SJSA1 (cell line): ENCODE measurements at places on chromosomes 7 and 10.

DNA sequence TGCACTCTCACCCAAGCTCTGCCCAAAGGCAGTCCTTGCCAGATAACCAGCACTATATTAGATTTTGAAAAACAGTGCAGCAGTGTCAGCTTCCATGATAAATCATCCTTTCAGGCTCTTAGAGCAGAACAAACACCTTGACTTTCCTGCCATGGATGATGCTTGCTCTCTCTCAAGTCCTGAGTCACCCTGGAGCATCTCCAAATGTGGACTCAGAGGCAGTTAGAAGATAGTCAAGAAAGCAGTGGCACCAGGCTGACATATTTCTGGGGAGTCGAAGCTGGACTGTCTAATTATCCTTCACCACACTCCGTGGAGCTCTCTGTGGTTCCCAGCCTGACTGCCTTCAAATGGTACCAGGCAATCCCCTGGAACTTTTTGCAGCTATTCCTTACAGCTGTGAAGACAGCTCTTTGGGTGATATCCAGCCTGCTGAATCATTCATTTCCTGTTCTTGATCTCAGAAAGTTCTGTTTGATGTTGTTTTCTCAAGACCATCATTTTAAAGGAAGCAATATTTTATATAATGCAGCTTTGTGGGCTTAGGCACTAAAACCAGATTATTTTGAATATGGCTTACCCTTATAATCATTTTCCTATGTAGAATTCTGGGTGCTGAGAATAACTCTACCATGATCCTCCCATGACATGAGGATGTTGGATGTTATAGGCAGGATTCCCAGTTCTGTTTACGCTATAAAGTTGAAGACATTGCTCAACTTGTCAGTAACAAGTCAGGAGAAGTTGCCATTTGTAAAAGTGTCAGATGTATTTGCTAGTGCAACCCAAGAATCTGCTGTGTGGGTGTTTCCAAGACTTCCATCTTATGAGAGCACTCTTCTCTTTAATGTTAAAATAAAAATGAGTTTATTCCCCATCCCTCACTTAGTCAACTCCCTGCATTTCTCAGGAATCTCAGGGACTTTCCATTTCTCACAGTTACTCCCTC, 233.8 kb downstream of the C7orf25 start:
- no peaks in the 10 kb centered on the region for H3K27me3 ChIP-seq
- no peak for DNase-seq
- H3K4me3 ChIP-seq: no peak overlapping the region
- no peaks in the 10 kb centered on the region for H3K36me3 ChIP-seq

- no peaks in the 10 kb centered on the region for H3K4me1 ChIP-seq
- DNase-seq: no peak
- H3K4me3 ChIP-seq: no peak overlapping the region
- no peaks in the 10 kb centered on the region for H3K36me3 ChIP-seq
- no peak overlapping the region for H3K27ac ChIP-seq
Observed at GRCh38 chr10:36808625-36809362, 316.6 kb upstream of the ANKRD30A start.

DNA sequence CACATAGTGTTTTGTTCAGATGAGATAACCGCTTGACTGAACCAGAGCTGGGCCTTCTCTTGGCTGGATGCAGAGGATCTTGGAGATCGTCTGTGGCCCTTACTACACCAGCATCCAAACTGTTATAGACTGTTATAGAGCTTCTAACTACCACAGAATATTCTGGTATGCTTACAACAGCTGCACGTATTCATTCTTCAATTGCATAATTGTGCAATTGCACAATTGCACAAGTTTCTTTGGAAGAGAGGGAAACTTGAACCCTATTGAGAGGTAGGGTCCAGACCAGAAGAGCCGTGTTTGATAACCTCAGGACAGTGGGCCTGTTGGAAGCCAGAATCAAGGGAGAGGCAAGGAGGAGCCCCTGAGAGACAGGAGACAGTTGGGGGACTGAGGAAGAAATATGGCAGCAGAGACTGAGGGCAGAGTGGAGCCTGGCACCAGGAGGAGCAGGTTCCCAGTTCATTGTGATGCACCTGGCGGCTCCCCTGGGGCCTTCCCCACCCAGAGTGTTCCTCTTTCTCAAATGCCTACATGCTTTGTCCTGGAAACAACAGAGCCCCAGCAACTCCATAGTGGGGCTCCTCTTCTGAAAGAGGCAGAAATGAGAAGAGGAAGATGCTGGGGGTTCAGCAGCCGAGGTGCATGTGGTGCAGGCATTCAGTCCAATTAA, 64.1 kb downstream of the PTPRZ1 start:
- no peaks in the 10 kb centered on the region for H3K27me3 ChIP-seq
- H3K4me3 ChIP-seq: no peak overlapping the region

DNA sequence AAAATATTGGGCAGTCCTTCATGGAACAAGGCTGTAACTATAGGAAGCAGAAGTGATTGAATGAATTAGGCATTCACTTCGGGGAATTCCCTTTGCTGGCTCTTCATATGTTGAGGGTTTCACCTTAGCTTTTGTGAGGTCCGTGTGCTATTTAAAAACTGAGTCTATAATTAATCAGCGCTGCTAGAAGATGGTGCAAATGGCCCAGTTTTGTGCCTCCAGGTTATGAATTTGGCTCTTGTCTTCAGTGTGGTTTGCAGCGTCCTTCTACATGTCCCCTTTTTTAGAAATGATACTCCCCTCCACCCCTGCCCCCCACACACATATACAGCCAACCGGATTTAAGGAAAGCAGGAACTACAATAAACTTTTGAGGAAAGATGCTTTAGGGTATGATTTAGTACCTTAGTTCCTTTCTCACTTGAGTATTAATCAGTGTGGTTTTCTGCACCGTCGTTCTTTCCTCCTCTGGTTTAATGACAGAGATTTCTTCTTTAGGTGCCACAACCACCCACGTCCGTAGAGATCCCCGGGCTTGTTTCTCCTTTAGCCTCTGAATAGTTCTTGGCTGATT, 110.6 kb upstream of the SAMD8 start:
- DNase-seq: no peak
- H3K4me1 ChIP-seq: no peaks in the 10 kb centered on the region
- H3K4me3 ChIP-seq: no peak overlapping the region
- H3K27ac ChIP-seq: no peak overlapping the region

GRCh38 chr10:19941206-19941880, 125.1 kb downstream of the PLXDC2 start:
- no peaks in the 10 kb centered on the region for H3K27me3 ChIP-seq
- no peak overlapping the region for H3K27ac ChIP-seq
- DNase-seq: no peak
- H3K4me1 ChIP-seq: no peaks in the 10 kb centered on the region
- H3K4me3 ChIP-seq: no peak overlapping the region

GRCh38 chr10:106942035-106942662, 222.4 kb downstream of the SORCS1 start:
- no peaks in the 10 kb centered on the region for H3K36me3 ChIP-seq
- H3K27me3 ChIP-seq: no peaks in the 10 kb centered on the region
- H3K4me1 ChIP-seq: no peaks in the 10 kb centered on the region
- no peak overlapping the region for H3K4me3 ChIP-seq
